ENCODE measurements at places on chromosomes 3 and 15. TPM values are rescaled to one million over a fixed set of nuclear protein-coding genes. Genes with fewer than 3 reads are reported as not detected.

Gene ACP3
- not detected for total RNA-seq

GRCh38 chr3:130693314-130693713 lies 53.3 kb downstream of the PIK3R4 start:
- no peak for DNase-seq

- DNase-seq = no peak
Observed at GRCh38 chr15:52178765-52179164, 12.4 kb downstream of the GNB5 start.

- no peak for DNase-seq
Observed at GRCh38 chr3:54714035-54714434, 213.8 kb downstream of the LRTM1 start.
